ENCODE measurements at places on chromosomes 12 and 14.

DNA sequence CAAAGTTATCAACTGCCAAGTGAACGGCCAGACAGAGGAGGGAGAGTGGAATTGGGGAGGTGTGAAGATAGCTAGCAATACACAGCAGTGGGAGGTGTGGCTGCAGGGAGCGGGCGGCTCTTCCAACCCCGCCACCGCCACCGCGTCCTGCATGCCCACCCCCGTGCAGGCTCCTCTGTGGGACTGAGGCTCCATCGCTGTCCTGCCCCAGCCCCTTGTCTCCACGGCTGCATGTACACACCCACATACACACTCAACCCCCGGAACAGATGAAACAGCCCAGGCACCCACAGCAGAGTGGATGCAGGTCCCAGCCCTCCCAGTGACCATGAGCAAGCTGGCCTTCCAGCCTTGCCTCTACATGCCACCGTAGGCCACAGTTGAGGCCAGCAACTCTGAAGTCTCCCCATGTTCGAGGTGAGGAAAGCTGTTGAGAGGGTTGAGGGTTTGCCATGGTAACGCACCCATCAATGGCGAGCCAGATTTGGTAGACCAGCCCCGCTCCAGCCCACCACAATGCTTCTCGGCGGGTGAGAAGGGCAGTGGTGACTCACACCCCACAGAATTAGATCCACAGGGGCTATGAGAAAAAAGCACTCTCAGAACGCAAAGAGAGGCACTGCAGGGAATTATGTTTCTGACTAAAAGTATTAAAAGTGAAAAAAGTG is 39.3 kb downstream of the PITPNM2 start:
- DNase-seq: no peak

DNA sequence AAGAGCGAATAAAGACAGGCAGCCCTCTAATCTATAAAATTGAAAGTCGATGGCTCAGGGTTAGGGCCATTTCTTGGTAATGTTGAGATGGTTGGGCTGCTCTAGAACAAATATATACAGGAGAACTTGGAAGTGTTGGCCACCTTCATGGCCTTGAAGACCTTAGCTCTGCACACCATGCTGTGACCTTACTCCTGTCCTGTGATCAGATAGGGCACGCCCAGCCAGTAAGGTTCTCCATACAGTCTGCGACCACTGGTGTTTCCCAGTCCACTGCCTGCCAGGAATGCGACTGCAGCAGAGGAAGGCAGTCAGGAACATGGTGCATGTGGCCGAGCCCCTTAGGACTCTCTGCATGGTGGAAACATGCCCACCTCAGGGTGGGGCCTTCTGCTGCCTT is 73.2 kb upstream of the PSMA6 start:
- no peak for DNase-seq

- no peak for DNase-seq
Observed at GRCh38 chr14:27427796-27428195, 830.0 kb upstream of the NOVA1 start.

DNA sequence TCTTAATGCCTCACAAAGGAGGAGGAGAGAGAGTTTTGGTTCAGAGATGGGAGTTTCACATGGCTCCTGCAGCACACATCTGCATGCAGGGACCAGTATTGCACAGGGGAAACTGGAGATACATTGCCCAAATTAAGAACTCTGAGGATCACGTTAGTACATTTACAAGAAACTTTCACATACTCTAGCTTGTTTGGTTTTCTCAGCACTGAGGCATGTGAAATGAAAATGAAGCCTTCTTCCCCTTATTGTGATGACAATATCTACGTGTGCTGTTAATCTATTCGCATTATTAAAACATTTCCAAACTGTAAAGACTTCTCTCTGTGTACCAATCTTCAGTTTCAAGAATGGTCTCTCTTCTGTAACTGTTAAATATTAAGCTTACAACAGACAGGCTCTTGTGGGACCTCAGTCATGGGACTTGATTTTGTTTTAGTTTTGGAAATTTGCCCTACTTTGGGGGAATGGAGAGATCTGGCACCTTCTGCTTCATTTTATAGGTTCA is 124.7 kb downstream of the DAAM1 start:
- DNase-seq: no peak

DNA sequence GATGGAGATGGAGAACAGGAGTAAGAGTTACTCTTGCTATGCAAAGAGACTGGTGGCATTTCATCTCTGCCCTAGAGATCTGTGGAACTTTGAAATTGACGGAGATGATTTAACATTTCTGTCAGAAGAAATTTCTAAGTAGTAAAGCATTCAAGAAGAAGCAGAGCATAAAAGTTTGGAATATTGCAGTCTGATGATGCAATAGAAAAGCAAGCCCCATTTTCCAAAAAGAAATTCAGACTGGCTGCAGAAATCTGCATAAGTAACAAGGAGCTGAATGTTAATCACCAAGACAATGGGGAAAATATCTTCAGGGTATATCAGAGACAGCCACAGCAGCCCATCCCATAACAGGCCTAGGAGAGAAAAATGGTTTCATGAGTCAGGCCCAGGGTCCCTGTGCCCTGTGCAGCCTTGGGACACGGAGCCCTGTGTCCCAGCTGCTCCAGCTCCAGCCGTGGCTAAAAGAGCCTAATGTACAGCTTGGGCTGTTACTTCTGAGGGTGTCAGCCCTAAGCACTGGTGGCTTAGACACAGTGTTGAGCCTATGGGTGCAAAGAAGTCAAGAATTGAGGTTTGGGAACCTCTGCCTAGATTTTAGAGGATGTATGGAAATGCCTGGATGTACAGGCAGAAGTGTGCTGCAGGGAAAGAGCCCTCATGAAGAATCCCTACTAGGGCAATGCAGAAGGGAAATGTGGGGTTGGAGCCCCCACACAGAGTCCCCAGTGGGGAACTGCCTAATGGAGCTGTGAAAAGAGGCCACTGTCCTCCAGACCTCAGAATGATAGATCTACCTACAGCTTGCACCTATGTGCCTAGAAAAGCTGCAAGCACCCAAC is 616.6 kb downstream of the SLC16A7 start:
- DNase-seq: no peak

- no peak for DNase-seq
Observed at GRCh38 chr14:57060276-57060955, 208.3 kb downstream of the EXOC5 start.

DNA sequence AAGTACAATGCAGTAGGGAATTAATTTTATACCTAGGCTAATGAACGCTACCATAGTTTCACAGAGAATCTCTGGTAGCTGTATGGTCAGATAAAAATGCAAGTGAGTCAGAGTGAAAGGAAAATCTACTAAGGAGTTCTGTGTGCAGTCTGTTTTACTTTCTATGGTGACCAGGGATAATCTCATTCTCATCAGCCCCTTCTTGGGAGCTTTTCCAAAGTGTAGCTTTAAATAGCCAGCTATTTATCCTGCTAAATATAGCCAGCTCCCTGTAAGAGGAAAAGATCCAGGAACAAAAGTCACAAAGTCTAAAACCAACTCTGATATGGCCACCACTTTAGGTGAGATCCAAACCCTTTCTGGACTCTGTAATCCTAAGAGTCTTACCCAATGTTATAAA is 75.5 kb downstream of the TMEM116 start:
- no peak for DNase-seq

DNA sequence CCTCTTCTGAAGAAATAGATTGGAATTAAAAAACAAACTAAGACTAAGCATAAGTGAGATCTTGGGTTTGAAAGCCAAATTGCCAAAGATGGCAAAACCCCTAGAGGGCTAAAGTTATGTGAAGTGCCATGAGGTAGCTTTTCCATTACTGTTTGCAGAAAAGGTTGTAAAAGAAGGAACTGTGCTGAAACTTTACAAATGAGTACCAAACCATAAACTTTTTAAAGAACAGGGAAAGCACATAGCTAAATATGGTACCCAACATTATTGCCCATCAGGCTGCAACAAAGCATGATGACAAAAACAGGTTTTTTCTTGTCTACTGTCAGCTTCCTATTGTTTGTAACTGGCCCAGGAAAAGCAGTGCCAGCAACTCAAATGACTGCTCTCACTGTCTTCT is 224.2 kb downstream of the RAD51B start:
- no peak for DNase-seq

GRCh38 chr14:94081386-94081820 is 293 bp downstream of the IFI27L1 start:
- DNase-seq: no peak

DNA sequence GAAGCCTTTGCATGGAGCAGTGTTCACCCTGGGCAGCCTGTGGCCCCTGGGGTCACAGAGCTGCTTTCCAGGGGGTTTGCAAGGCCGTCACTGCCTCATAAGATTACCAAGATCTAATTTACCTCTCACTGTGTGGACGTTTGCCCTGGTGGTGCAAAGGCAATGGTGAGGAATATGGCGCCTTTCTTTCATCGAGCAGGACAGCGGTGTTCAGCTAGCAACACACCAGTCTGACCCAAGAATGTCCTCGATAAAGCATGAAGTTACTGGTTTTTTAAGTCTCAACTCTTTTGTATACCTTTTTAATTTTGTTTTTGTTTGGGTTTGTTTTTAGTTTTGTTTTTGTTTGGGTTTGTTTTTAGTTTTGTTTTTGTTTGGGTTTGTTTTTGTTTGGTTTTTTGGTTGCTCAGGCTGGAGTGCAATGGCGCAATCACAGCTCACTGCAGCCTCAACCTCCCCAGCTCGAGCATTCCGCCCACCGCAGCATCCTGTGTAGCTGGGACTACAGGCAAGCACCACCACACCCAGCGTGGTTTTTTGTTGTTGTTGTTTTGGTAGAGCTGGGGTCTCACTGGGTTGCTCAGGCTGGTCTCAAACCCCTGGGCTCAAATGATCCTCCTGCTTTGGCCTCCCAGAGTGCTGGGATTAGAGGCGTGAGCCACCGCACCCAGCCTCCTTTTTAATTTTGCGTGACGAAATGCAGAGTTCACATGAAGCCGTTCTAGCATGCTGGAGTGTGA is 57.9 kb downstream of the PPP2R5C start:
- DNase-seq: peak; percentile 25

DNA sequence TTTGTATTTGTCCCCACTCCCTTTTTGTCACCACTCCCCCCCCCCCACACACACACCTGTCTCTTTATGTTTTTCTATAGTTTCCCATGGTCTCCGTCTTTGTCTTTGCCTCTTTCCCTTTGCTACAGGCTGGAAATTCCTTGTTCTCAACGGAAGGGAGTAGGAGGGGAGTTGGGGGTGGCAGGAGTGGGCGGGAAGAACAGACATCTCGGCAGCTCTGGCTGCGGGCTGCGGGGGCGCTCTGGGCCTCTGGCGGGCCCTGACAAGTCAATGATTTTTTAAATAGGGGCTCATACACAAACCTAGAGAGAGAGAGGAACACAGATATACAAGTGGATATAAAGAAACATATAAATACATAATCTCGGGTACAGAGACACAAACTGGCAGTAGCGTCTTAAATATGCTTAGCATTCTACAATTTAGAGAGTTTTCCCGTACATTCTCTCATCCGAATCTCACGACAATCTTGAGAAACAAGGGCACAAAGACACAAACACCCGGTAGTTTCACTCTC is 2.4 kb upstream of the NAB2 start:
- DNase-seq: no peak

DNA sequence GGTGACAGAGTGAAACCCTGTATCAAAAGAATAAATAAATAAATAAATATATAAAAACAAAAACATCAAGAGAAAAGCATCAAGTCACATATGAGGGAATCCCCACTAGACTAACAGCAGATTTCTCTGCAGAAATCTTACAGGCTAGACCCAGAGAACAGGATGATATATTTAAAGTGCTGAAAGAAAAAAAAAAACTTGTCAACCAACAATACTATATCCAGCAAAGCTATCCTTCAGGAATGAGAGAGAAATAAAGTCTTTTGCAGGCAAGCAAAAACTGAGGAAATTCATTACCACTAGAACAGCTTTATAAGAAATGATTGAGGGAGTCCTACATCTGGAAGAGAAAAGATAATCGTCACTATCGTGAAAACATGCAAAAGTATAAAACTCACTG is 6.4 kb upstream of the SFSWAP start:
- no peak for DNase-seq

DNA sequence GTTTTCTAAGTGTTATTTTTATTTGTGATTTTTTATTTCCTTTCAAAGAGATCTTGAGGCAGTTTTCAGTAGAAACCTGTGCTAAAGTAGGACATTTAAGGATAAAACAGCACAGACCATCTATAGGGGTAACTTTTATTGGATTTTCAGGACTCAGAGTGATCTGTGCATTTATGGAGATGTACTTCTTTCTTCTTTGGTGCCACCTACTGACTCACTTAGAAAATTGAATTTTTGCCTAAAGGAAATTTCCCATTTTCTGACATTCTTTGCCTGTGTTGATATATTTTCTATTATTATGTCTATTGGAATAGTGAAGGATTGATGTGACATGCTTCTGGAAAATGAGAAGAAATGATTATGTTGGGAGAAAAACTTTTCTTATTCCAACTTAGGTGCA is 113.0 kb downstream of the UNC79 start:
- DNase-seq: no peak

- no peak for DNase-seq
Observed at GRCh38 chr14:72688990-72689671, 204.8 kb downstream of the DPF3 start.
